ENCODE measurements at places on chromosomes 16 and 17. TPM values are rescaled to one million over a fixed set of nuclear protein-coding genes. Genes with fewer than 3 reads are reported as not detected.

GRCh38 chr16:4318451-4318910 lies 2.6 kb downstream of the GLIS2 start:
- no peak for DNase-seq

- no peak for DNase-seq
Measured at GRCh38 chr17:44217738-44218343, 1.6 kb downstream of the UBTF start.

The SMG6 gene
- 16.5 TPM for polyA plus RNA-seq

GRCh38 chr16:19851476-19851875 lies 33.2 kb downstream of the GPRC5B start:
- DNase-seq = no peak

DNA sequence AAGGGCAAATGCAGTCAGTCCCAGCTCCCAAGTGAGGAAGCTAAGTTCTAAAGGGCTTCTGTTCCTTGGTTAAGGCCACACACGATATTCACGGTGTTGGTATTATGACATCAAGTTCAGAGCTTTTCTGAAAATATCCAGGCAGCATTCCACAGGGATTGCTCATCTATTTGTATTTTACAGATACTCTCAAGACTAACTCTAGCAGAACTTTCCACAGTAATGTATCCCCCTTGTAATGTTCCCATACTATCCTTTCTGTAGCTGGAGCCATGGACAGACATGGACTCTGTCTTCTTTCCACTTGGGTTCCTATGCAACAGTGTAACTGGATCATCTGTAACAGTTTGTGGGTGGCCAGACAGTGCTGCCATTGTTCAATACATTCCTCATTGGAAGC lies 13.5 kb downstream of the SDR42E1 start:
- DNase-seq = no peak

DNA sequence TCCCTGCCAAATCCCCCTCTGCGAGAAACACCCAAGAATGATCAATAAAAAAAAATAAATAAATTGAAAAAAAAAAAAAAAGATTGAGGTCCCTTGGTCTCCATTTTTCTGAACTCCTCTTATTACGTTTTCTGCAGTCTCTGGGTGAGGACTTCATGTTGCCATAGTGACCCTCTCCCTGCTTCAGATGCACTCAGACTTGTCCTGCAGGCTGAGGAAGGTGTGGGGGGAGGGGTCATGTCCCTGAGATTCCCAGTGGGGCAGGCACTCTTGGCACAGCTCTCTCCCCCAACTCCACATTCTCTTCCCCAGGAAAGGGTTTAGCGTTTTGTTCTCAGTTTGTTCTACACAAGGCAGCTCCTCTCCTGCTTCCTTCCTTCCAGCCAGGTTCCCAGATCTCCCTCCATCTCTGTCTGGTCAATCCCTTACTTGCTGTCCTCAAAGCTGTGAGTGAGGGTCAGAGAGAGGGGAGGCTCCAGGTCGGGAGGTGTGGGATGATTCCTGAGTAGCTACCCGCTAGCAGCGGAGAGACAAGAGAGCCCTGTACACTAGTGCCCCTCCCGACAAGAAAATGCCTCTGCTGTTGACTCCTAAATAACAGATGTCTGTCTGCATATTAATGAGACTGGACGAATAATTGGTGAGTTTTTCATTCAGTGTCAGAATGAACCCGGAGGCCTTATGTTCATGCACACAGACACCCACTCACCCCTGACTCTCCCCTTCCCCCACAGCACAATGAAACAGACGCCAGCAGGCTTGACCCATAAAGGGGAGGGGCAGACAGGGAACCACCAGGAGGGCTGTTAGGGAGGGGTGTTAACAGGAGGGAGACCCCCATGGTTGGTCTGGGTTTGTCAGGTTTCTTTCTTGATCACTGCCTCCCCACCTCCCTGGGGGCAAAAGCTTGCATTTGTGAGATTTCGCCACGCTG lies 9.2 kb downstream of the RND2 start:
- no peak for DNase-seq

- no peak for DNase-seq
Measured at GRCh38 chr16:83948914-83949723, 3.9 kb upstream of the OSGIN1 start.

DNA sequence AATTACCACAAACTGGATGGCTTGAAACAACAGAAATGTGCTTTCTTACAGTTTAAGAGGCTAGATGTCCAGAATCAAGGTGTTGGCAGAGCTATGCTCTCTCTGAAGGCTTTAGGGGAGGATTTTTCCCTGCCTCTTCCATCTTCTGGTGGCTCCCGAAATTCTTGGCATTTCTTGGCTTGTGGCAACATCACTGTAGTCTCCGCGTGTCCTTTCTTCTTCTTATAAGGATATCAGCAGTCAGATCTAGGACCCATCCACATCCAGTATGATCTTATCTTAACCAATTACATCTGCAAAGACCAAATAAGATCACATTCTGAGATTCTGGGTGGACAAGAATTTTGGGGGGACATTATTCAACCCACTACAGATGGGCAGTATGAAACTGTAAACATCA lies 119.2 kb upstream of the PMFBP1 start:
- no peak for DNase-seq

- DNase-seq = no peak
Measured at GRCh38 chr16:67243481-67243880, 3.8 kb downstream of the FHOD1 start.

The FSCN2 gene
- 3.7 TPM for polyA plus RNA-seq

- DNase-seq = no peak
Measured at GRCh38 chr16:87216841-87217275, 100.3 kb downstream of the C16orf95 start.

DNA sequence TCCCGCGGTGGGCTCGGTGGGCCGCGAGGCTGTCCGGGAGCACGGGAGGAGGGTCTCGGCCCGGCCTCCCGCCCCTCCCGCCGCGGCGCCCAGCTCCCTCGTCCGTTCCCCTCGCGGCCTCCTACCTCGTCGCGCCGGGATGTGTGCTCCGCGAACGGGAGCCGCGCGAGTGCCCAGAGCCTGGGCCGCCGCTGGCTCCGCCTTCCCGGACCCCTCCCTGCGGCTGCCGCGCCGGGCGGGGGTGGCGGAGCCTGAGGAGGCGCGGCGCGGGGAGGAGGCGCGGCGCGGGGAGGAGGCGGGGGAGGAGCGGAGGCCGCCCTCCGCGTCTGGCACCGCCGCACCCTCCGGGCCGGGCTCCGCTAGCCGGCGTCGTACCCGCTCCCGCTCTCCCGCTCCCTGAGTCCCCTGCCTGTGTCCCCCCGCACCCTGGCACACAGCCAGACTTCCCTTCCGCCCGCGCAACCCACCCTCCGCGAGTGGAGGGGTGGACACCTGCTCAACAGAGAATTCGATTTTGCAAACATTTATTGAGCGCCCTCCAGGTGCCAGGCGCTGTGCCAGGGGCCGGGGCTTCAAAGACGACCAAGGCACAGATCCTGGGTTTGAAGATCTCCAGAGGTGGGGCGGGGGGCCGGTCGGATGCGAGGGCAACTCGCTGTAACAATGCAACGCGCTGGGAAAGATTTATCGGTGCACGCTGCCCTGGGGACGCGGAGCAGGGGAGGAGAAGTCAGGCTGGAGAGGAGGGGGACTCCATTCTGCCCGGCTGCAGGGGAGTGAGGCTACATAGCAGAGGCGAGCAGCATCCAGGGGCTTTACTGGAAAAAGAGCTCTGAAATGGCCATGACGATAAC lies at the start of gene MPP3:
Gene MPP3, minus strand, starts transcription at position 171 of the 854 bp plus-strand sequence. CDS start 1,240 bp downstream, outside the sequence.
- DNase-seq = no peak

- DNase-seq = no peak
Measured at GRCh38 chr17:49227436-49228261, 2.9 kb downstream of the PHOSPHO1 start.

The STX1B gene
- 1.9 TPM for polyA plus RNA-seq

The ST6GALNAC1 gene
- 0.70 TPM for polyA plus RNA-seq

- DNase-seq = no peak
Measured at GRCh38 chr16:49635591-49636581, 220.0 kb downstream of the ZNF423 start.

- DNase-seq = no peak
Measured at GRCh38 chr17:42783062-42783790, 2.8 kb downstream of the WNK4 start.

The SUPT6H gene
- 38.9 TPM for polyA plus RNA-seq

GRCh38 chr16:70576431-70577255 lies 53.0 kb downstream of the SF3B3 start:
- DNase-seq = no peak

The TMEM88 gene
- 23.0 TPM for polyA plus RNA-seq

- DNase-seq = no peak
Measured at GRCh38 chr17:81090361-81091136, 55.6 kb downstream of the BAIAP2 start.

GRCh38 chr16:21150375-21151001 lies at the start of gene DNAH3:
Gene DNAH3, minus strand, starts transcription at chr16:21150846. Its CDS starts 527 bp downstream, at chr16:21150319.
- DNase-seq = no peak

The CACNG5 gene
- not detected for polyA plus RNA-seq

The NUPR1 gene
- polyA plus RNA-seq = 27.9 TPM

The OMG gene
- 0.28 TPM for polyA plus RNA-seq

- no peak for DNase-seq
Measured at GRCh38 chr17:79244665-79245064, 170.0 kb downstream of the ENGASE start.

The NLK gene
- polyA plus RNA-seq = 8.4 TPM

- DNase-seq = no peak
Measured at GRCh38 chr17:31015639-31016038, 44.8 kb downstream of the RNF135 start.

DNA sequence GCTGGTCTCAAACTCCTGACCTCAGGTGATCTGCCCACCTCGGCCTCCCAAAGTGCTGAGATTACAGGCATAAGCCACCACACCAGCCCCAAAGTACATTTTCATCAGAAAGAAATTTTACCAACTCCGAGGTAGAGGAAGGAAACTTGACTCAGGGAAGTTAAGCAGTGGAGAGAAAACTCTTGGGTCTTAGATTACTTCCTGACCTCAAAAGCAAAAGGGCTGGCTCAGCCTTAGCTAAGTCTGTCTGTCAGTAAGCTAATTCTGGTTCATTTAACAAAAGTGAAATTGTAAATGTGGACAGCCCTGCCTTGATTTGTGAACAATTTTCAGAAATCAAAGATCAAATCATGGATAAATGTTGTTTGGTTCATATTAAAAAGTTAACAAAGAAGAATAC lies 30.6 kb downstream of the MAP2K6 start:
- no peak for DNase-seq

The AATK gene
- 10.7 TPM for polyA plus RNA-seq

DNA sequence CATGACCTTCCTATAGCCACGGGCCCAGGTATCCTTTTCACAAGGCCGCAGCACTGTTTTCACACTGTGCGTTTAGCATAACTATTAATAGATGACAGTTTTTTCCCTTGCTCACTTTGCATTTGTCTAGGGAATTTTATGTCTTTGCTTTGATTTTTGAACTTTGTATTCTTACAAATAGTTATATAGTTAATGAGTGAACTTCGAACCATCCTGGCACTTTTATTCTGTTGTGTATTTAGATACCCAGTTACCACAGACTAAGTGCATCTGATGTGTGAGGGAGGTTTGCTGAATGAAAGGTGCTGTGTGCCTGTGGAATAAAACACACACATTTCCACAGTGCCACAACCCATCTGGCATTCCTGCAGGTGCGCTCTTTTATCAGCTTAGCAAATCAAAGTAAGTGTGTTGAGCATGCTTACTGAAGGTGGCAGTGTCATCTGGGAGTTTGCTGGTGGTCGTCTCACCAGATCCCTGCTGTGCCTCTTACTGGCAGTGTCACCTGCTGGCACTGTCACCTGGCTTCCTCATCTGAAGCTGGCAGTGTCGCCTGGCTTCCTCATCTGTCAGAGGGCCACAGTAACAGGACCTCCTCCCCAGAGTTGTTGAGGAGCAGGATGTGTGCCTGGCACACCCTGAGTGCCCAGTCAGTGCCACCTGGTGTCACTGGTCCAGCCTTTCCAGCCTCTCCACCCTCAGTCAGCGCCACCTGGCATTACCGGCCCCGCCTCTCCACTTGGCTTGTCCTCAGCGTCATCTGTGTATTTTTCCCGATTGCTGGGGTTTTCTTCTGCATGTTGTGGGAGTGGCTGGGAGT lies 37.6 kb downstream of the USP10 start:
- no peak for DNase-seq

GRCh38 chr16:19114359-19115147 lies 789 bp downstream of the ITPRIPL2 start:
- DNase-seq = no peak

DNA sequence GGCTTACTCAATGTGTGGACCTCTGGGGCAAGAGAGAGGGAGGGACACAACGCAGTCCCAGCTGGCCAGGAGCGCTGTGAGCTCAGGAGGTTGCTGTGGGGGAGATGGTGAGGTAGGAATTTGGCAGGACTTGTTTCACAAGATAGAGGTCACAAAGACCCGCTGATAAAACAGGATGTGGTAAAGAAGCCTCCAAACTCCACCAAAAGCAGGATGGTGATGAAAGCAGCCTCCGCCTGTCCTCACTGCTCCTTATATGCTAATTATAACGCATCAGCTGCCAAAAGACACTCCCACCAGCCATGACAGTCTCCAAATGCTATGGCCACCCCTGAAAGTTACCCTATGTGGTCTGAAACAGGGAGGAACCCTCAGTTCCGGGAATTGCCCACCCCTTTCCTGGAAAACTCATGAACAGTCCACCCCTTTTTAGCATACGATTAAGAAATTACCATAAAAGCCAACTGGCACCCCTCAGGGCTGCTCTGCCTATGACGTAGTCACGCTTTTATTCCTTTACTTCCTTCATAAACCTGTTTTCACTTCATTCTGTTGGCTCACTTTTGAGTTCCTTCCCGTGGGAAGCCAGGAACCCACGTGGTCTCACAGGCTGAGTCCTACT lies 5.3 kb upstream of the EIF4A3 start:
- no peak for DNase-seq

- no peak for DNase-seq
Measured at GRCh38 chr17:50468304-50469207, at the start of gene CHAD. Gene CHAD, minus strand, starts transcription at chr17:50468880. Its CDS starts 67 bp downstream, at chr17:50468813.

- DNase-seq = no peak
Measured at GRCh38 chr16:53085369-53085843, 30.6 kb downstream of the CHD9 start.

GRCh38 chr17:47611372-47612350 lies 38.1 kb upstream of the KPNB1 start:
- DNase-seq = no peak

- DNase-seq = no peak
Measured at GRCh38 chr17:77602062-77602746, 356.3 kb upstream of the TNRC6C start.

DNA sequence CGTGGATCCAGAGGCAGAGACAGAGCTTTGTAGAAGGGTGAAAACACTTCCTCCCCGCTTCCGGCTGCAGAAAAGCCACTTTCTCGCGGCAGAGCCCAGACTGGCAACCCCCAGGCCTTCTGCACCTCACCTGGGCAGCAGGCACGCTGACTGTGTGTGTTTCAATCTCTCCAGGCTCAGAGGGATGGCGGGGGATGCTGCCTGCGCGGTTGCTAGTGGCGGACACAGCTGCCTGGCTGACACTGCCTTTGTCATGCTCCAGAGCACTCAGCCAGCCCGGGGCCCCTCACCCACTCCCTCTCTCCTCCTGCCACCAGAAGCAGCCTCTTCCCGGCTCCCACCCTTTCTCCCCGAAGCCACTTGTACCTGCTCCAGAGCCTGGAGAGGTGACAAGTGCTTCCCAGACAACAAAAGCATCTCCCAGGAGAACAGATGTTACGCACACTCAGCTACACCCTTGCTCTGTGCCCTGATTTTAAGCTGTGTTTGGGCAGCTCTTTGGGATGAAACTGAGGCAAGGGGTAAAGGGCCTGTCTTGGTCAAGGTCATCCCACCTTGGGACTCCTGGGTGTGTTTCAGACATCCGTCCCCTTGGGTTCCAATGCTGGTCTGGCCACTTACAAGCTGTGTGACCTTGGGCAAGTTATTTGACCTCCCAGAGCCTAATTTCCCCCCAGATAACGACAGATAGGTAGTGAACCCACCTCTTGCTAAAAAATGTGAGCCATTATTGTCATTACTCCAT lies 9.2 kb upstream of the GLIS2 start:
- no peak for DNase-seq

- no peak for DNase-seq
Measured at GRCh38 chr17:63881935-63882601, at the start of gene GH2. Gene GH2, minus strand, starts transcription at chr17:63881944. Its CDS starts 143 bp downstream, at chr17:63881801.
